ENCODE measurements at places on chromosomes 3 and 15. TPM values are rescaled to one million over a fixed set of nuclear protein-coding genes. Genes with fewer than 3 reads are reported as not detected.
A peak's percentile ranks its signal among the peaks of the same experiment; 100 is the strongest.

DNA sequence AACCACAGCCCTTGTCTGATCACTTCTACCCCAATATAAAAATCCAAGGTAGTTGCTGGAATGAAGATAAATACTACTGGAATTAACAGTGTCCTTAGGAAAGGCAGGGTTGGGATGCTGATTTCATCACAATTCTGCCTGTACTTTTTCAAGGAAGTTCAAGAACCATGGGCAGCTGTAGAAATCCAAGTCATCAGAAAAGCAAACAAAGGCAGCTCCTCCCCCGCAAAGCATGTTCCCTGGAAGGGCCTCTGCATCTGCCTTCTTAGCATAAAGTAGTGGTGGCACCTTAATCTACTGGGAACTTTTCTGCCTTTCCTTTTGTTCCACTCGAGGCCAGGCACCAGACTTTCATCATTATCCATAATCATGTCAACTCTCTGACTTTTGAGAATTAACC, 54.4 kb downstream of the ERC2 start:
- DNase-seq: no peak
- no peak overlapping the region for H3K27ac ChIP-seq
- H3K27me3 ChIP-seq: no peaks in the 10 kb centered on the region
- no peaks in the 10 kb centered on the region for H3K4me1 ChIP-seq
- no peaks in the 10 kb centered on the region for H3K36me3 ChIP-seq

Gene CAMP
- not detected for total RNA-seq

- H3K4me1 ChIP-seq: peaks cover 12% of the 10 kb centered on the region
- DNase-seq: no peak
- H3K27ac ChIP-seq: no peak overlapping the region
- H3K36me3 ChIP-seq: no peaks in the 10 kb centered on the region
- H3K27me3 ChIP-seq: no peaks in the 10 kb centered on the region
Measured at GRCh38 chr3:171135549-171135948, 109.0 kb upstream of the SLC2A2 start.

- no peak for DNase-seq
- no peaks in the 10 kb centered on the region for H3K27me3 ChIP-seq
- no peak overlapping the region for H3K4me3 ChIP-seq
- no peaks in the 10 kb centered on the region for H3K4me1 ChIP-seq
Measured at GRCh38 chr3:27290760-27291159, 78.4 kb downstream of the NEK10 start.

DNA sequence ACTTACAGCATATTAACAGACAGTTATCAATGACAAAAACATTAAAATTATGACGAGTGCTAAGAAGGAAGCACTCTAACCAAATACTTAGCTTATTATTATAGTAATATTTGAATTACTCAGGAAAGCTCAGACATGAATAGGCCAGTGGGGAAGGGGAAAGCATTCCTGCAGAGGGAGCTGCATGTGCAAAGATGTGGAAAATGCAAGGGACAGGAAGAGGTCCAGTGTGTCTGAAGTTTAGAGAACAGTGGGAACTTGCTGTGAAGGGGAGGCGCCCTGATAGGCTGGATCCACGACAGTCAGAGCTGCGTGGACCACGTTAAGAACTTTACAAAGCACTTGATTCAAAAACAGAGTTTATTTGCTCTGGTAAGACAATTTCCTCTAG, 1.2 kb upstream of the SPICE1 start:
- peak overlapping the region; percentile 75 for H3K4me3 ChIP-seq
- peak; percentile 44 for DNase-seq
- no peaks in the 10 kb centered on the region for H3K27me3 ChIP-seq
- H3K36me3 ChIP-seq: no peaks in the 10 kb centered on the region
- H3K4me1 ChIP-seq: peaks cover 28% of the 10 kb centered on the region

DNA sequence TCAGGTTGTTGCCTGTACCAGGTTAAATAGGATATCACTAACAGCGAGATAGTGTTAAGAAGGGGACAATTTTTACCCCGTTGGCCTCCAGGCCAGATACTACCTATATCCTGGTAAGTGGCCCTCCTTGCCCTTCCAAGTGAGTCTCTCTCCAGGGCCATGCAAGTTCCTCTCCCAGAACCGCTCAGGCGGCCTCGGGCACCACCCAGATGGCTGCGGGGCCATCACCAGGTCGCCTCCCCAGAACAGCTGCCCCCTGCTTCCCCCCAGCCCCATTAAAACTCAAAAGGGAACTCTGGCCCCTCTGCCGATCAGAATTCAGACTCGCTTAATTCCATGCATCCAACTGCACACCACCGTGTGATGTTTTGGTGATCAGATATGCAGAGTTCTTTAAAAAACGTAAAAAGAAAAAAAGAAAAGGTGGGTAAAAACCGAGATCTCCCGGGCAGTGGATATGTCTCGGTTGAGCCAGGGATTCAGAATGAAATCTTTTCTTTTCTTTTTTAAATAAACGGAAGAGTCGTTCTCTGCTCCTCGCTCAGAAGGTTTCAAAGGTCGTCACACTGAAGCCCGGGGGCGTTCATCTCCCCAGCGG, 1.9 kb upstream of the TRIM71 start:
- no peak for DNase-seq
- peaks cover 22% of the 10 kb centered on the region for H3K36me3 ChIP-seq
- H3K4me3 ChIP-seq: peak overlapping the region; percentile 94
- H3K27me3 ChIP-seq: no peaks in the 10 kb centered on the region
- H3K4me1 ChIP-seq: peaks cover 35% of the 10 kb centered on the region

- peaks cover 5% of the 10 kb centered on the region for H3K4me1 ChIP-seq
- no peaks in the 10 kb centered on the region for H3K27me3 ChIP-seq
- no peak overlapping the region for H3K4me3 ChIP-seq
- peaks cover 3% of the 10 kb centered on the region for H3K36me3 ChIP-seq
Measured at GRCh38 chr3:183924956-183925355, 40.3 kb upstream of the PARL start.

Gene ATP8B4
- total RNA-seq: 0.18 TPM

Gene PIERCE2
- total RNA-seq: not detected

DNA sequence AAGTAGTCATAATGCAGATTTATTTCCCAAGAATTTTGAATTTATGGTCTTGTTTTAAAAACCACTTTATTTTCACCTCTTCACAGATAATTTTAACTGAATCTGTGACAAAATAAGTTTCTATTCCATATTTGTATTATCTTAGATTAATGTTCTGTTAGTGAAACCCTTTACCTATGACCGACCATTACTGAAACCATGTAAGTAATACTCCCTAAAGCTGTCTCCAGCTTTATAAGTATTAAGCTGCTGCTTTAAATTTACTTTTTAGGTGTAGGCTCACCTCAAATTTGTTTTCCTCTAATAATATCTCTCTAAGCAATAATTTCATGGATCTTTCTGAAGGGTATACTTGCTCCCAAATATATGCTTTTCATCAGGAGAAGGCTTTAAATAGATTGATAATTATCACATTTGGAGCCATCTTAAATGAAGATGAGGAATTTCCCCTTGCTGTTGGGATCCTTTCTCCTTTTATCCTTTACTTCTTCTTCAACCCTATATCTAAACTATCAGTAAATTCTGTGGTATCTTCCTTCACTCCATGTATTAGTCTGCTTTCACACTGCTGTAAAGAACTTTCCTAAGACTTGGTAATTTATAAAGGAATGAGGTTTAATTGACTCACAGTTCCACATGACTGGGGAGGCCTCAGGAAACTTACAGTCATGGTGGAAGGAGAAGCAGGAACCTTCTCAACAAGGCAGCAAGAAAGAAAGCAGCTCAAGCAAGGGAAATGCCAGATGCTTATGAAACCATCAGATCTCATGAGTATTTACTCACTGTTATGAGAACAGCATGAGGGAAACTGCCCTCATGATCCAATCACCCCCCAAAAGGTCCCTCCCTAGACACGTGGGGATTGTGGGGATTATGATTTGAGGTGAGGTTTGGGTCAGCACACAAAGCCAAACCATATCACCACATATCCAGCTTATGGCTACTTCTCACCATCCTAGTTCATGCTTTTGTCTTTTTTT, 92.3 kb upstream of the P2RY1 start:
- H3K36me3 ChIP-seq: no peaks in the 10 kb centered on the region
- no peak for DNase-seq
- no peak overlapping the region for H3K4me3 ChIP-seq
- H3K27ac ChIP-seq: no peak overlapping the region
- no peaks in the 10 kb centered on the region for H3K4me1 ChIP-seq
- H3K27me3 ChIP-seq: no peaks in the 10 kb centered on the region

DNA sequence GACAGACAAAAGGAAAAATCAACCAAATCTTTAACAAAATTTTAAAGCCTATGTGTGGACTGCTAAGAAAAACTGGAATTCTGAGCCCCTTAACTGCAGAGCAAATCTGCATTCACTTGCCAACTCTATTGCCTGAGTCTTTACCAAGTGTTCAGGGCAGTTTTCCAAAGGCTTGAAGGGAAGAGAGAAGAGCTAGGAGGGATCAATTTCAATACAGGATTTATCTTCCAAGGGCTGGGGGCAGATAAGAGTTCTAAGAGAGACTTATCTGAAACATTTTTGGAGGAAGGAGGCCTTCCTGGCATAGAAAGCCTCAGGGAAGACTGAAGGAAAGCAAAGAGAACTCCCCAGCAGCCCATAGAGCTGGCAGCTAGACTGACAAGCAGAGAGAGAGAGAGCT, 31.4 kb upstream of the LSAMP start:
- no peaks in the 10 kb centered on the region for H3K27me3 ChIP-seq
- no peak for DNase-seq
- H3K4me1 ChIP-seq: no peaks in the 10 kb centered on the region
- H3K4me3 ChIP-seq: no peak overlapping the region
- H3K36me3 ChIP-seq: no peaks in the 10 kb centered on the region

- peaks cover 34% of the 10 kb centered on the region for H3K36me3 ChIP-seq
- no peaks in the 10 kb centered on the region for H3K4me1 ChIP-seq
- H3K27ac ChIP-seq: no peak overlapping the region
- no peak for DNase-seq
Measured at GRCh38 chr15:41730543-41730942, 43.7 kb upstream of the MAPKBP1 start.

Gene B4GALT4
- total RNA-seq: 23.8 TPM

DNA sequence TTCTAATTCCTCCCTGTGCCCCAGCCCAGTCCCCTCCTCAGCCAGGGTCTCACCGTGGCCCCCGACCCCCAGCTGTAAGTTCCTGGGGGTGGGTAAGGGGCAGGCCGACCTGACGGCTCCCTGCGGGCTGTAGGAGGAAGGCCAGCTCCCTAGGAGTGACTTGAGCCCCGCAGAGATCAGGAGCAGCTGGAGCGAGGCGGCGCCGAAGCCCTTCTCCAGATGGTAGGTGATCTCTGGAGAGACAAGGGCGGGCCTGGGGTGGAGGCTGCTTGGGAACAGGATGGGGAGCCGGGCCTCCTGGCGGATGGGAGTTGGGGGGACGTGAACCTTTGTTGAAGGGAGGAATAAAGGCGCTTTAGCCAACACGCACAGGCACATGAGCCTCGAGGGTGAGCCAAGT, 4.2 kb downstream of the SLC28A1 start:
- H3K4me3 ChIP-seq: no peak overlapping the region
- no peaks in the 10 kb centered on the region for H3K36me3 ChIP-seq
- peaks cover 48% of the 10 kb centered on the region for H3K4me1 ChIP-seq
- no peaks in the 10 kb centered on the region for H3K27me3 ChIP-seq
- H3K27ac ChIP-seq: no peak overlapping the region

Gene CCR8
- not detected for total RNA-seq

GRCh38 chr3:94011233-94011711, 17.1 kb downstream of the STX19 start:
- no peak for DNase-seq
- H3K27me3 ChIP-seq: no peaks in the 10 kb centered on the region
- H3K4me3 ChIP-seq: no peak overlapping the region
- no peaks in the 10 kb centered on the region for H3K36me3 ChIP-seq
- H3K27ac ChIP-seq: no peak overlapping the region
- no peaks in the 10 kb centered on the region for H3K4me1 ChIP-seq

DNA sequence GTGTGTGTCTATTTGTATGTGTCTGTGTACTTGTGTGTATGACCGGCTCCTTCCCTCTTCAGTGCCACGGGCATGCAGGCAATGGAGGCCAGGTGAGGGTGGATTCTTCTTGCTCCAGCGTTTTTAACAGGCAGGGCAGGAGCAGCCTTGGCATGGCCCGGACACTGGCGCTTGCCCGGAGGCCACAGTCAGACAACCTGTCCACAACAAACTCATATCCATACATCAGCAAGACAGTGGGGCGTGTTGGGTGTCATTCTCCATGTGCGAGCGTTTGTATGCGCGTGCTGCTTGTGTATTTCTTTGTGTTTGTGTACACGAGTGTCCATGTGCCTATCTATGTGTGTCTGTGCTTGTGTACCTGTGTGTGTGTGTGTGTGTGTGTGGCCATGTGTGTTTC, 29.8 kb downstream of the PTH1R start:
- no peak overlapping the region for H3K4me3 ChIP-seq
- peaks cover 4% of the 10 kb centered on the region for H3K27me3 ChIP-seq
- H3K27ac ChIP-seq: no peak overlapping the region
- H3K4me1 ChIP-seq: peaks cover 10% of the 10 kb centered on the region

Gene CCDC80
- not detected for total RNA-seq

Gene ITGA11
- not detected for total RNA-seq

DNA sequence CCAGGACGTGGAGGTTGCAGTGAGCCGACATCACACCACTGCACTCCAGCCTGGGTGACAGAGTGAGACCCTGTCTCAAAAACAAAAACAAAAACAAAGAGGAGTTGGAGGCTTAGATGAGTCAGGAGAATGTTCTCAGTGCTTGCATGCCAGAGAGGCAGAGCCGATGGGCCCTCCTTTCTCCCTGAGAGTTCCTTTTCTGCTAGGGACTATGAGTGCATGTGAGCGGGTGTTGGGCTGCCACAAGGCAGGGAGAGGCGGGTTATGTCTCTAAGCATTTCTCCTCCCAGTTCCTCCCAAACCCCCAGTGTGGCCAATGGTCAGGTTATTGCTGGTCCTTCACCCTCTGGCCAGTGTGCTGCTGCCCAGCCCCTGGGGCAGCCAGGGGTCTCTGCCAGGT, 45.1 kb downstream of the RTP1 start:
- DNase-seq: no peak
- H3K36me3 ChIP-seq: no peaks in the 10 kb centered on the region
- no peak overlapping the region for H3K27ac ChIP-seq
- no peaks in the 10 kb centered on the region for H3K27me3 ChIP-seq
- H3K4me1 ChIP-seq: no peaks in the 10 kb centered on the region

Gene SSUH2
- 36.2 TPM for total RNA-seq

DNA sequence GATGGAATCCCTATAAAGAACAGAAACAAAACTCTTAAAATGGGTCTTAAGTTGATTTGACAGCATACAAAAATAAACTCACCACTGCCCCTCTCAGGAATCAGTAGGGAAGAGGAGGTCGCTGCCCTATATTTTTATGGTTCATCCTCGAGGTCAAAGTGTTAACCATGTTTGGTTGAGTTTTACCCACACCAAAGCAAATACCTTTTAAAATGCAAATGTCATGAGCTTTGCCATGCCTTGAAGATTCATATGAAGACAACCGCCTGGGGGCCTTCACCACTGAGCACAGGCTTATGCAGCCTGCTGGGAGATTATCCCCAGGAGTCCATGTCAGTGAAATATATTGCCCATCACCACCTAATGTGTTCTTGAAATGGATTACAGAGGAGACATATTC, 66.1 kb downstream of the GLB1 start:
- H3K27me3 ChIP-seq: no peaks in the 10 kb centered on the region
- DNase-seq: no peak
- H3K4me1 ChIP-seq: no peaks in the 10 kb centered on the region
- no peak overlapping the region for H3K4me3 ChIP-seq
- H3K27ac ChIP-seq: no peak overlapping the region

Gene GOLGA6B
- not detected for total RNA-seq

- no peak overlapping the region for H3K4me3 ChIP-seq
- no peaks in the 10 kb centered on the region for H3K36me3 ChIP-seq
- H3K27ac ChIP-seq: no peak overlapping the region
Measured at GRCh38 chr3:87867001-87867400, 191.8 kb downstream of the CGGBP1 start.

Data from HepG2 (cell line).